ENCODE measurements at places on chromosomes 16 and 17.

DNA sequence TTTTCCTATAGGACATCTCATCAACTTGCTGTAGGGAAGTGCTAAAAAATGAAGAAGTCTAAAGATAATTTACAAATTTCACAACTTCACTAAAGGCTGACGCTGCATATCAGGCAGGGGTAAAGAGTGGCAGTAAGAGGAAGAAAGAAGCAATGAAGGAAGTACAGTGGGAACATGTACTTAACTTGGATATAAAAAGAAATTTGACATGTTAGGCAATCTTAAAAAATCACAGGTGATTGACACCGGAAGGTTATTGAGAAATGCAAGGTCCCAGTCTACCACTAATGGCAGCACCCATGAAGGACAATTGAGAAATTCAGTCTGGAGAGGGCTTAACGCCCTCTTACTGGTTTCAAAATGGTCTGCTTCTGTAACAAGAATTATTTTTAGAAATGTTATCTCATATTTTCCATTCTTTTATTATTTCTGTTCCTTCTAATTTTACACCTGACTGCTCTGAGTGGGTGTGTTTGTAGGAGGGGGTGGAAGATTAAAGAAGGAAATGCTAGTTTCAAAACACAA lies 358.1 kb downstream of the KCNJ2 start:
- DNase-seq, result no peak

GRCh38 chr17:45425984-45426413 lies 6.7 kb downstream of the ARHGAP27 start:
- no peak for DNase-seq

DNA sequence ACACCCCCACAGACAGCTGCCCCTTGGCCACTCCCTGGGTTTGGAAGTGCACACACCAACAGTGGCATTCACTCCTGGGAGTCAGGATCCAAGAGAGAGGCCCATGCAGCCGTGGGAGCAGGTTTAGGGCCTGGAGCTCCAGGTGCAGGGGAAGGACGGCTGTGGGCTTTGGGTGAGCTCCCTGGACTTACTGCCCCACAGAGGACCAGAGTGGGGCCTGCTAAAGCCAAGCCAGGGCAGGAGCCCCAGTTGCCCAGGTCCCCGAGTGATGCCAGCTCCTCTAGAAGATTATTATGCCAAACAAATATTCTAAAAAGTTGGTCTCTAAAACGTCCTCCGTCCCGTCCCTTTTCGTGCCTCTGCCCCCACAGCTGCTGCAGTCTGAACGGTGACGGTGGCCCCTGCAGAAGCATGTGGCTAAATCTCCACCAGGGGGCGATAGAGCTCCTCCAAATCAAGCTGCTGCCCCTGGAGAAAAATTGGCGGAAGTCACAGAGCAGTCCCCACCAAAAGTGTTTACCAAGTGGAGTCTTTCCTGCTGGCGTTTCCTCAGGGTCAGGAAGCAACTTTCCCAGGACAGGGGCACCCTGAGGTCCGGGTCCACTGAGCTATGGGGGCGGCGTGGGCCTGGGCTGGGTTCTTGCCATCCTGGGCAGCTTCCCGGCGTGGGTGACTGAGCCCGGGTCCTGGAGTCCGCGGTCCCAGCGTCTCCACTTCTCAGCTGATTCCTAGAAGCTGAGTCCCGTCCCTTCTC lies 4.2 kb downstream of the ARMC7 start:
- peak; percentile 85 for DNase-seq

- DNase-seq, result no peak
Measured at GRCh38 chr17:55740511-55741355, 10.1 kb upstream of the PCTP start.

- no peak for DNase-seq
Measured at GRCh38 chr17:10195090-10195805, 3.2 kb downstream of the GAS7 start.

GRCh38 chr17:32928586-32929535 lies 908 bp downstream of the TMEM98 start:
- DNase-seq, result no peak

- no peak for DNase-seq
Measured at GRCh38 chr16:62067981-62068380, 31.7 kb upstream of the CDH8 start.

DNA sequence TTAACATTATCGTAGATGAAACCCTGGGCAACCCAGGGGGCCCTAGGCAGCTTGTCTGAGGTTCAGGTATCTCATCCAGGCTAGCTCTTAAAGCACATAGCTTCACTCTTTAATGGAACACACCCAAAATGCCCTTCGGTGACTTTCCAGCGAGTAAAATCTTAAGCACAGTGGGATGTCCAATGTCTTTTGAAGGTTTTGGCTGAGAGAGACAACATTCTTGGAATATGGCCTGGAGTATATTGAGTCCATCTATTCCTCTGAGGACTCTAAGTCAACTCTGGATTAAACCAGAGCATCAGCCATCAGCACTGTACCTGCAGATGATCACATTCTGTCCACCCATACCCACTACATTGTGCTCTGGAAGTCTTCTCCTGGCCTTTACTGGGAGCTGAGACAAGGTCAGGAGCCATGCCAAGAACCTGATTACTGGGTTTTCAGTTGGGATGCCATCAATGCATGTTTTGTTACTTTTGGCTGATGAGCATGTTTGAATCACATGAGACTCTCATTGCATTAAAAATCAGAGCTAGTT lies 63.4 kb upstream of the CDH11 start:
- no peak for DNase-seq
